ENCODE measurements at places on chromosomes 7 and 10. TPM values are rescaled to one million over a fixed set of nuclear protein-coding genes. Genes with fewer than 3 reads are reported as not detected.

DNA sequence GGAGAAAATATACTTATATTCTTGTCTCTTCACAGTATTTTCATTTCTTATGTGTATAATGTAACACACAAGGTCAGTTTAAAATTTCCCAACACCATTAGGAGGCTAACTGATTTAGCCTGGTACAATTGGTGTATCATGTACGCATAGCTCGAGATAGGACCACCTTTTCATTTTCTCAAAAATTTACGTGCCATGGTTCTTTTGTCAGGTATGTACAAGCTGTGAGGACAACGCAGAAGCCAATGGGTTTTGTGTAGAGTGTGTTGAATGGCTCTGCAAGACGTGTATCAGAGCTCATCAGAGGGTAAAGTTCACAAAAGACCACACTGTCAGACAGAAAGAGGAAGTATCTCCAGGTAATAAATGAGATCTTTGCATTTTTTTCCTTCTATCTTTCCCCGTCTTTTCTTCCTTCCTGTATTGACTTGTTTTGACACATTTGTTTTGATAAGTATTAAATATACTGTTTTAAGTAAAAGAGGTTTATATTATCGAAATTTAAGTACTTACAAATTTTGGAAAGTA, 55.0 kb downstream of the TRIM24 start:
- no peak for DNase-seq

- no peak for DNase-seq
Measured at GRCh38 chr10:79090134-79090803, 21.5 kb downstream of the ZMIZ1 start.

- no peak for DNase-seq
Measured at GRCh38 chr10:3790272-3790671, 5.3 kb upstream of the KLF6 start.

DNA sequence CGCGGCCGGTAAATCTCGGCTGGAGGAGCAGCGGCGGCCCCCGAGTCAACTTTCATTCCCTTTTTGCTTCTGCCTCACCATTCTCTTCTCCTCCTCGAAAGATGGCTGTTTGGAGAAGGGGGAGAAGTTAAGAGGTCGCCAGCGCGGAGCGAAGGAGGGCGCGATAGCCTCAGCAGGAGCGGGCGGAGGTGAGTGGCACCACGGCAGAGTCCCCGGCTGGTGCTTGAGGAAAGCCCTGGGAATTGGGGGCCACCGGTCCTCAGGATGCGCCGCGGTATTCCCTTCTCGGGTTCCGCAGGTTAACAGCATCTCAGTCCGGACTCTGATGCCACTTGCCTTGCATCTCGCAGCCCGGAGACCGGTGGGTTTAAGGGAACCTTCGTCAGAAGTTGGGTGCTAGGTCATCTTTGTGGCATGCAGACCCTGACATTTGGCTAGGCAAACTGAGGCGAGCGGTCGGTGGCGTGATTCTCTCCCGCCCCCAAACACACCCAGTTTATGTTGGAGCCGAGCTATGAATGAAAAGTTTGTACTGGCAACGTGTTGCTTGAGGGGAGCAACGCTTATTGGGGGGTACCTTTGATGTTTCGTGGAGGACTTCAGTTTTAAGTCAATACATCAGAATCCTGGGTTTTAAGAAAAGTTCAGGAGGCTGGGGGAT, 59.5 kb upstream of the PRPS1L1 start:
- DNase-seq: no peak

- peak; percentile 48 for DNase-seq
Measured at GRCh38 chr7:683526-684205, 42.8 kb upstream of the DNAAF5 start.

GRCh38 chr10:132710746-132711612, 75.0 kb downstream of the NKX6-2 start:
- peak; percentile 56 for DNase-seq

DNA sequence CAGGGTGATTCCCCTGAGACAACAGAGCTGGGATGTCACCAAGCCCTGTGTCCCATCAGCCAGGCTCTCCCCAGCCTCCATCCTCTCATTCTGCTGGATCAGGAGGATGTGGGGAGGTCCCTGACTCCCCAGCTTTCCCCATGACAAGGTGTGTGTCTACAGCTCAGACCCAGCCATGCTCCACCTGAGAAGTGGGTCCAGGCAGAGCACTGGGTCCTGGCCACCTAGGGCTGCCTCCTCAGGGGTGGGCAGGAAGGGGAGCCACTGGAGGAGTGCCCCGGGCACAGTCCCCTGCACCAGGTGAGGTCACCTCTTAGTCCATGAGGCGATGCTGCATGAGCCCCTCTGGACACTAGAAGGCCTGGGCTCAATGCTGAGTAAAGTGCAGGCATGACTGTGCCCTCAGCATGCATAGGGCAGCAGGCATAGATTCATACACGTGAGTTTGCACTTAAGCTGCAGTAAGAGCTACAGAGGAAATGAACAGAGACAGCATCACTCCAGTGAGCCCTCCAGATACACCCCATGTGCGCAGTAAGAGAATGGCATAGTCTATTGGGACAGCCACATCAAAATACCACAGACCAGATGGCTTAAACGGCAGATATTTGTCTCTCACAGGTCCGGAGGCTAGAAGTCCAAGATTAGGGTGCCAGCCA, 48.3 kb downstream of the ALOX5 start:
- no peak for DNase-seq

DNA sequence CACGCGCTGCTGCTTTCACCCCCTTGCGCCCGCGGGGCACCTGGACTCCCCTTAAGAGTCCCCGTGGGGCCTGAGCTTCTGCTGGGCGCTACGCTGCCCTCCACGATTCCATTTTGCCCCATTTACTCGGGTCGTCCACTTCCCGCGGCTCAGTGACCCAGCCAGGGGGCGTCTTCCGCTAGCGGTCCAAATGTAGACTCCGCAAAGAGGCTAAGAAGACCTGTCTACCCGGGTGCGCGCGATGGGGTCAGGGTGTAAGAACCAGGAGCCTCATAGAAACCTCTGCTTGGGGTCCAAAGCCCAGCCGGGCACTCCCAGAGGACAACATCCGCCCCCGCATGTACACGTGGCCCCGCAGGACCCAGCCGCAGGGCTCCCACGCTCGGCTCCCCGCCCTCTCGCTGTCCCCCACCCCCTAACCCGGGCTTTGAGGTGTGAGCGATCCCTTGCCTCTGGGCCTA, 5.2 kb upstream of the HMX2 start:
- DNase-seq: no peak

DNA sequence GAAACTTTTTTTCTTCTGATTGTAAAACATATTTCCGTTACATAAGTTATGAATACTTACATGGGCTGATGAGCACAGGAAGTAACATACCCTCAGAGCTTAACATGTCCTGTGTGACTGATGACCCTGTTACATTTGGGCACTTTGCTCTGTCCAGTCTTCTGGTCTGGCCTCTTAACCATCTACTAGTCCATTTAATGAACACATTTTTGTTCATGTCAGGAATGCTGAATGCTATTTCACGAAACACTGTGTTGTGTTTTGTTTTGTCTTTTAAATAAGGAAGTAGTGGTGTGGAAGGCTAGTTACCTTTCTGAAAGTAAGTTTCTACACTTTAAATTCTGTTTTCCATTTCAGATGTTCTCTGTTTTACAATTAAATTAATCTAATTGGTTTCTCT, 77.7 kb downstream of the RBM33 start:
- no peak for DNase-seq

- DNase-seq: peak; percentile 55
Measured at GRCh38 chr7:158854681-158855081, 1.7 kb upstream of the DYNC2I1 start.

DNA sequence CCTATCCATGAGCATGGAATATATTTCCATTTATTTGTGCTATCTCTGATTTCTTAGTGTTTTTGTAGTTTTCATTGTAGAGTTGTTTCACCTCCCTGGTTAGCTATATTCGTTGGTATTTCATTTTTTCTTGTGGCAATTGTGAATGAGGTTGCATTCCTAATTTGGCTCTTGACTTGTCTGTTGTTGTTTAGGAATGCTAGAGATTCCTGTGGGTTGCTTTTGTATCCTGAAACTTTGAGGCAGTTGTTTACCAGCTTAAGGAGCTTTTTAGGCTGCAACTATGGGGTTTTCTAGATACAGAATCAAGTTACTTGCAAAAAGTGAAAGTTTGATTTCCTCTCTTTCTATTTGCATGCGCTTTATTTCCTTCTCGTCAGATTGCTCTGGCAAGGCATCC, 304.7 kb upstream of the GRM3 start:
- no peak for DNase-seq

- no peak for DNase-seq
Measured at GRCh38 chr10:101330231-101330630, 23.7 kb upstream of the BTRC start.

- DNase-seq: peak; percentile 53
Measured at GRCh38 chr7:44066494-44067063, 1.2 kb upstream of the PGAM2 start.

- DNase-seq: peak; percentile 1
Measured at GRCh38 chr10:86047588-86047987, 319.0 kb downstream of the GRID1 start.

DNA sequence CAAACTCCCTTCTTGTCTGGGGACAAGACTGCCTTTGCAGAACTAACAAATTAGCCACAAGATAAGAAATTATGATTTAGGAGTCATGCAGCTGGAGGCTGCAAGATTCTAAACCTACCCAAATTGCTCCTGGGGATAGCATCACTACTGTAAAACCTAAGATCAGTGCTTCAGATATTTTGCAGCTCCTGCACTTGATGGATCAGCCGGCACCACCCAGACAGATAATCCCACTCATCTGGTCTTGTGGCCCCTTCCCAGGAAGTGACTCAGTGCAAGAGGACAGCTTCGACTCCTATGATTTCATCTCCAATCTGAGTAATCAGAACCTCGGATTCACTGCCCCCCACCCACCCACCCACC, 181.9 kb downstream of the AKR1D1 start:
- no peak for DNase-seq

DNA sequence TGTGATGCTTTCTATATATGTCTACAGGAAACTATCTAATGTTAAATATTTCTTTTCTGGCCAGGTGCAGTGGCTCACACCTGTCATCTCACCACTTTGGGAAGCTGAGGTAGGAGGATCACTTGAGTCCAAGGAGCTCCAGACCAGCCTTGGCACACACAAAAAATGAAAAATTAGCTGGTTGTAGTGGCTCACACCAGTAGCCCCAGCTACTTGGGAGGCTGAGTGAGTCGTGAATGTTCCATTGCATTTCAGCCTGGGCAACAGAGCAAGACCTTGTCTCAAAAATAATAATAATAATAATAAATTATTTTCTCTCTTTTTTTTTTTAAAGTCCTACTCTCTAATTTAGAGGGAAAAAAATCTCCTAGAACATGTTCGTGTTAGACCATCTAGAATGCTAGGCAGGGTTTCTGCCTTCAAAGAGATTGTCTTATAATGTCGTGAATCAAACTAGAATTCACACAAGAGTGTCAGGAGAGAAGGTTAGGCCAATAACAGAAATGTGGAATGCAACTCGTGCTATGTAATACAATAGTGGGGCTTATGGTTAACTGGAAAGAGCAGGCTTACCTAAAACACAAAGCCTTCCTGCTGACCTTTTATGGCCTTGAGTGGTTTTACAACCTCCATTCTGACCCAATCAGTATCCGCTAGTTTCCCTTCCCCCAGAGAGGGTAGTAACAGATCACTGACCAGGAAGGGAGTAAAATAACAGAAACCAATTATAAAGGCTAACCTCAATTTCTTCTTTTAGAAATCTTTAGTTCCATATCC, 46.3 kb downstream of the MYOF start:
- DNase-seq: no peak

DNA sequence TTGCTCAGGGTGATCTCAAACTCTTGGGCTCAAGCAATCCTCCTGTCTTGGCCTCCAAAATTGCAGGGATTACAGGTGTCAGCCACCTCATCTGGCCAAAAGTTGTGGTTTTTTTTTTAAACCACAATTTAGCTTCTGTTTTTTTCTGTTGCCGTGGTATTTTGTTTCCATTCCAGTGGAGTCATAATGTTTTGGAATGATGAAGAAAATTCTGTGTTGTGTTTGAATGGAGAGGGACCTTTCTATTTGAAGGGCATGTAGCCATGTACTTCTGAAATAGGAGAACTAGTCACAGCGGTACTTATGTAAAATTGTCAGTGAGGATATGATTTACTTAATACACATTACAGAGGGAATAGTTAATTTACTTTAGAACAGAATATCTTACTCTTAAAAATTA, 201.3 kb downstream of the ARL4A start:
- no peak for DNase-seq

DNA sequence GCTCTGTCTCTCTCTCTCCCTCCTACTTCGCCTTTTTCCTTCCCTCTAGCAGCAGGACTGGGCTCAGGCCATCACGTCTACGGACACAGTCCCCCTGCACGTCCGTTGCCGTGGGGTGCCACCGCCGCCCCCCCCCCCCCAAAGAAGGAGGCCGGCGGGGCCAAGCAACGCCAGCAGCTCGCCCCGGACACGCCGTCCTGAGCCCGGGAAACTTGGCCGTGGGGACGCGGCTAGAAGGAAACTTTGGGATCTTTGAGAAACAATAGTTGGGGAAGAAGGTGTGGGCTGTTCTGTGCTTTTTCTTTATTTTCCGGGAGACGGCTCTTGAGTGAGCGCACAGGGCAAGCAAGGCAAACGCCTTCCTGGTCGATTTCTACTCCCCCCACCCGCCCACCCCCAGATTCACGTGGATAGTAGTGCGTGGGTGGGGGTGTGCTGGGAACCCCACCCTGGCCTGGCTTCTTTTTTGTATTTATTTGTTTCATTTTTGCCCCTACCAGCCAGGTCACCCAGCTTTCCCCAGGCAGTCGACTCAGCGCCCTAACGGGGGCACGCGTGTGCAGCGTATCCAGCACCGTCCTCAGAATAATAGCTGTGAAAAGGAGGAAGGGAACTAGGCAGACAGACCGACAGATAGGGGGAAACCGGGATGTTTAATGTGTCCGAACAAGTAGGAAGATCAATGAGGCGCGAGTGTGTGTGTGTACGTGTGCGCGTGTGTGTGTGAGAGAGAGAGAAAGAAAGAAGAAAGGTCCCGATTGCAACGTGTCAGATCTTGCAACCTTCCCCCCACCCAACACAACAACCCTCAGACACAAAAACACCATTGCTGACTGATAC, 1.4 kb downstream of the MXI1 start:
- no peak for DNase-seq

GRCh38 chr10:52313256-52313932, 687 bp upstream of the DKK1 start:
- no peak for DNase-seq

- no peak for DNase-seq
Measured at GRCh38 chr7:131747658-131748232, 191.3 kb upstream of the PODXL start.

GRCh38 chr7:158722574-158723237, 18.1 kb upstream of the NCAPG2 start:
- DNase-seq: no peak

- peak; percentile 79 for DNase-seq
Measured at GRCh38 chr10:132388891-132389432, 8.0 kb upstream of the PWWP2B start.

TMEM270 gene
- total RNA-seq: not detected

FGL2 gene
- 269 TPM for total RNA-seq

PNLIPRP1 gene
- total RNA-seq: 1.2 TPM

FAM20C gene
- total RNA-seq: 57.0 TPM

STAM gene
- 25.1 TPM for total RNA-seq

STEAP1B gene
- total RNA-seq: 11.6 TPM

EBF3 gene
- total RNA-seq: 38.9 TPM

IL6 gene
- total RNA-seq: 28.1 TPM

SCIN gene
- total RNA-seq: 9.8 TPM

FAM25G gene
- not detected for total RNA-seq

ANXA7 gene
- total RNA-seq: 109 TPM

Measured in sciatic nerve (tissue), 2 donors.